ENCODE measurements at places on chromosomes 2 and 18.
A peak's percentile ranks its signal among the peaks of the same experiment; 100 is the strongest.

DNA sequence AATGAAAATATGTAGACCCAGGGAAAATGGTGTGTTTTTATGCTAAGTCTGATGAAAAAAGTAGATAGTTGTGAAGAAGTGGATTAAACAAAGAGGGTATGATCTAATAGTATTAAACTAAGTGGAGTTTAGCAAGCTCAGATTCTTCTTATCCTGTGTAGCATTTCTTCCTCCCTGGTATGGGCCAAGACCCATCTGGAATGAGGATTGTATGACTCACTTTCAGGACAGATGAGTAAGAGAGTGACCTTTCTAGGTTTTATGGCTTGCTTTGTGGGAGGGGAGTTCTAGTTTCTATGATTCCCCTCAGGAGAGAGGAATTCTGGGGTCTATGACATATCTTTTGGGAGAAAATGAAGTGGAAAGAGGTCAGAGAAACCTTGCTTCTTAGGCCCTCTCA, 550.1 kb downstream of the SPAG16 start:
- peak; percentile 14 for DNase-seq

DNA sequence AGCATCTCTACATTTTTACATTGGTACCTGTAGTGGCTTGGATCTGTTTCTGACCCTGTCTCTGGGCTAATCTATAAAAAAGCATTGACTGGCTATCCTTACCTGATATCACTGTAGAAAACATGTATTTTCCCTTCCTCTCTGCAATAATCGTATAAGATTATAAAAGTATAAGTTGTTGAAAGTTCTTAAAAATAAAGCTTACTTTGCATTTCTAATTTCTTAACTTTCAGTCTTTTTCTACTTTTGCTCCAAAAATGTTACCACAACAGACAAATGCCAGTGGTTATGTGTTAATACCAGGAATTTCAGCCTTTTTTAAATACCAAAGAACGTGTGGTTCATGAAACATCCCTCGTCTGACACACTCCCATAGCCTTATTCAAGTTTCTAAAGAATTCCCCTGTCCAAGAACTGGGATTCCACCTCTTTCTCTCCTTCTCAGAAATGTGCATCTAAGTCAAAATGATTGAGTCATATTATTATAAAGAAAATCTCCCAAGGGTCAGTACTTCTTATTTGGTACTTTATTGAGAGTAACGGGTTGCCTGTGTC, 28.5 kb upstream of the ACKR3 start:
- peak; percentile 77 for DNase-seq

- peak; percentile 32 for DNase-seq
Observed at GRCh38 chr2:8984157-8984556, 19.3 kb downstream of the MBOAT2 start.

DNA sequence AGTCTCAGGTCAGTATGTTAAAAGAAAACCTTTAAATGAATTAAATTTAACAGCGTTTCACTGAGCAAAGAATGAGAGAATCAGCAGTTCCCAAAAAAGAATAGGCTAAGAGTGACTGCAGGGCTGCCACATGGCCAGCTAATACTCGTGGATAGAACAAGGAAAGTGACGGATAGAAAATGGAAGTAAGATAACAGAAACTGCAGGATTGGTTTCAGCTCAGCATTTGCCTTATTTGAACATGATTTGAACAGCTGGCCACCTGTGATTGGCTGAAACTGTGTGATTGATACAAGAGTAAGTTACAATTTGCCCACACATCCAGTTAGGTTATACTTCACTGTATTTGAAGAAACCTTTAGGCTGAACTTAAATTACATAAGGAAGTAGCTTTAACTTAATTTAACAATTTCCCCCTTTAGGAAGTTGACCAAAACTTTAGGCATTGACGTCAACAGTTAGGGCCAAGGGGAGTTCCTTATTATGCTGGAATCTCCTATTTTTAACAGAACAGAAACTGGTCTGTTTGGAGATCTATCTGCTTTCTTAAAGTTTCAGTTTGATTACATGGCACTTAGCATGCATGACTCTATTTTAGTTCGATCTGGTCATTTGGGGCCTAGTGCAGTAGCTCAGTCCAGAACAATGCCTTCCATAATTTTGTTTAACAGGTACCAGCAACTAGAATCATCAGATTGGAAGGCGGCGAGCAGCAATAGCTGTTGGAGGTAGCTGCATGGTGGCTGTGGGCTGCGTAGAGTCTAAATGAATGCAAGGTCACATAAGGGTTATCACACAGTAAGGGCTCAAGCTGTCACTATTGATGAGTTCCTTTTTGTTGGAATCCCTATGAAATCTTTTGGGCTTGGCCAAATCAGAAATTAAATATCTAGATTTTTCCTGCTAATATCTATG, 143.4 kb downstream of the TRIM43 start:
- no peak for DNase-seq

DNA sequence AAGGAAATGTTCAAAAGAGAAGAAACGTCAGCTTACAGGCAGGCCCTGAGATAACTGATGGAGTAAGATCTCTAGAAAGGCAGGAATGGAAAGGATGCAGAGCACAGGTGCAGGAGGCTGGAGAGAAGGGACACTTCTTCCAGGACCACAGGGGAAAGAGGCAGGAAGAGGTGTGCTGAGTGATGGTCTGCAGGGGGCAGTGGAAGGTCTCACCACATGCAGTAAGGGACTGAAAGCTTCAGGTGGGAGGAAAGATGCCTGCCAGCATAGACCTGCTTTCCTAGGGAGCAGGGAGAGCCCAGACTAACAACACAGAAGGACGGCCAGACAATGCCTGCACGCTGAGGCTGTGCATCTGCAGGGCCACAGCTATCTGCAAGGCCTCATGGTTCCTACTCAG, 156.8 kb downstream of the L3MBTL4 start:
- no peak for DNase-seq

GRCh38 chr2:22904126-22904684, 480.8 kb upstream of the KLHL29 start:
- no peak for DNase-seq

- no peak for DNase-seq
Observed at GRCh38 chr2:111640480-111640879, 243.5 kb downstream of the ANAPC1 start.

DNA sequence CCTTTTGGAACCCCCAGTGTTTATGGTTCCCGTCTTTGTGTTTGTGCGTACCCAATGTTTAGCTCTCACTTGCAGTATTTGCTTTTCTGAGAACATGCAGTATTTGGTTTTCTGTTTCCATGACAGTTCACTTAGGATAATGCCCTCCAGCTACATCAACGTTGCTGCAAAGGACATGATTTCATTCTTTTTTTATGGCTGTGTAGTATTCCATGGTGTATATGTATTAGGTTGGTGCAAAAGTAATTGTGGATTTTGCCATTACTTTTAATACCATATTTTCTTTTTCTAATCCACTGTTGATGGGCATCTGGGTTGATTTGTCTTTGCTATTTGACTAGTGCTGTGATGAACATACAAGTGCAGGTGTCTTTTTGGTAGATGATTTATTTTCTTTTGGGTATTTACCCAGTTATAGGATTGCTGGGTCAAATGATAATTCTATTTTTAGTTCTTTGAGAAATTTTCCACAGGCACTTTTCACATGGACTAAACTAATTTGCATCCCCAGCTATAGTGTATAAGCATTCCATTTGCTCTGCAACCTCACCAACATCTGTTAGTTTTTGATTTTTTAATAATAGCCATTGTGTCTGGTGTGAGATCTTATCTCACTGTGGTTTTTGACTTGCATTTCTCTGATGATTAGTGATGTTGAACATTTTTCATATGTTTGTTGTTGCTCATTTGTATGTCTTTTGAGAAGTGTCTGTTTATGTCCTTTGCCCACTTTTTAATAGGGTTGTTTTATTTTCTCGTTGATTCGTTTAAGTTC, 63.6 kb downstream of the CERS6 start:
- peak; percentile 49 for DNase-seq

DNA sequence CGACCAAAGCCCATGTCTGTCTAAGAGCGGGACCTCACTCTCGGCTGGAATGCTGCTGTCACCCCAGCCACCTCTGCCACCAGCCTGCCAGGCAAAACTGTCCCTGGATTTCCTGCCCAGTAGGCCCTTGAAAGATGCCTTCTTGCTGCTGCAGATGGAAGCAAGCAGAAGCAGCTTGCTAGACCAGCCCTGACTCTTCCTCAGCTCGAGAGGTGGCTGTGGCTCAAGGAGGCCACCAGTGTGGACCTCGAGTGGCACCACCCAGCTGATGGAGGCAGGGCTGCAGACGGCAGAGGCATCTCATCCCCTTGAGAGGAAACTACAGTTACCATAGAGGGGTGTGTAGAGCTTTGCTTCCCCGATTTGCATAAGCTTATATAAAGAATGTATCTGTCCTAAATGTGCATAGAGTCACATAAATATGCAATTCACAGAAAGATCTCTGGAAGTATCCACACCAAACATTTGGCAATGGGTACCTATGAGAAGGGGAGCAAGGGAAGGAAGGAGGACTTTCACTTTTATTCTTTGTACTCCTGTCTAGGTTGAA, 20.6 kb downstream of the ADCY3 start:
- no peak for DNase-seq

- no peak for DNase-seq
Observed at GRCh38 chr2:175947073-175947472, 55.0 kb downstream of the LNPK start.

GRCh38 chr2:206688990-206689389, 29.2 kb downstream of the DYTN start:
- no peak for DNase-seq

GRCh38 chr2:215638687-215639086, 202.8 kb upstream of the FN1 start:
- DNase-seq = no peak

GRCh38 chr18:36355511-36355910, 58.0 kb downstream of the FHOD3 start:
- DNase-seq = no peak

DNA sequence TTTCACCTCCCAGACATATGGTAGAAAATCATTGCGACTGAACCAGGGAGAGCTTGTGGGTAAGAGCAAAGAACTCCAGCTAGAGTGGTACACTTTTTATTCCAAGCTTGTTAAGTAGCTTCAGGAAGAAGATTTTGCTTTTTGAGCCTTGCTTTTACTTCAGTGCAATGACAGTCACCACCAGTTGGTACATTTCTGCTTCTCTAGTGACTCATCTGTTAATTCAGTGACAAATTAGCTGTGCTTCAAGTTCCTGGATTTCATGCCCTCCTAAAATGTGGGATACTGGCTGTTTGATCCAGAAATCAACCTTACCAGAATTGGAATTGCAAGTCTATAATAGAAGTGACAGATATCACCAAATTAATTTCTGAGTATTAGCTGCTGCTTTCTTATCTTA, 117.6 kb upstream of the TTN start:
- no peak for DNase-seq

DNA sequence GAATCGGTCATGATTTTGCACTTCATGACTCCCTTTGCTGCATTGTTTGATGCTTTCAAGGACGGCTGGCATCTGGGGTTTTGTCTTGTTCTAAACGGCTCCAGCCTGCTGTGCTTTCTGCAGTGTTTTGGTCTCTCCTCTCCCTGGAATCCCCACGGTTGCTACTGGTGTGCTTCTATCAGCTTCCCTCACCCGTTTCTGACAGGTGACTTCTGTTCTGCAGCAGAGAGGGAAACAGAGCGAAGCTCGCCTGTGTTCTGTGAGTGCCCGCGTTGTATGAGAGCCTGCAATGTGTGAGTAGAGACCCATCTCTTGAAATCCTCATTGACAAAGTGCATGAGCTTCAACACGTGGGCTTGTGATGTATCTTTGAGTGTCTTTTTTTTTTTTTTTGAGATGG, 102.8 kb downstream of the DCDC2C start:
- DNase-seq = no peak

GRCh38 chr2:26269571-26270158, 24.9 kb downstream of the HADHB start:
- peak; percentile 25 for DNase-seq

GRCh38 chr2:226489775-226490541, 309.7 kb downstream of the IRS1 start:
- peak; percentile 77 for DNase-seq

DNA sequence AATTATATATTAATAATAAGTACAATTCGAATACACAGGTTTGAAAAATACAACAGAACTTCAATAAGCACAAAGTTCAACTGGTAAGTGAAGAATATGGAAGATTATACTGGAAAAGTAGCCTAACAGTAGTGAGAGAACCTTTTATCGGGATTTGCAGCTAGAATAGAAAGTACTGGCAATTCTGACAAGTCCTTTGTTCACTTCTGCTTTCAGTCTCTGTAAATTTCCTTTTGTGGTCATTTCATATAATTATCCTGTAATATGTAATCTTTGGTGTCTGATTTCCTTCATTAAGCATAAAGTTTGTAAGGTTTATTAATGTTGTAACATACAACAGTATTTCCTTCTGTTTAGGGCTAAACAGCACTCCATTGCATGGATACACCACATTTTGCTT, 67.2 kb downstream of the CUL3 start:
- DNase-seq = no peak

GRCh38 chr2:5465859-5466258, 226.3 kb upstream of the SOX11 start:
- DNase-seq = no peak

GRCh38 chr2:72990695-72991438, 73.5 kb downstream of the EMX1 start:
- no peak for DNase-seq

GRCh38 chr18:58175786-58176176, 131.8 kb downstream of the NEDD4L start:
- DNase-seq = no peak

DNA sequence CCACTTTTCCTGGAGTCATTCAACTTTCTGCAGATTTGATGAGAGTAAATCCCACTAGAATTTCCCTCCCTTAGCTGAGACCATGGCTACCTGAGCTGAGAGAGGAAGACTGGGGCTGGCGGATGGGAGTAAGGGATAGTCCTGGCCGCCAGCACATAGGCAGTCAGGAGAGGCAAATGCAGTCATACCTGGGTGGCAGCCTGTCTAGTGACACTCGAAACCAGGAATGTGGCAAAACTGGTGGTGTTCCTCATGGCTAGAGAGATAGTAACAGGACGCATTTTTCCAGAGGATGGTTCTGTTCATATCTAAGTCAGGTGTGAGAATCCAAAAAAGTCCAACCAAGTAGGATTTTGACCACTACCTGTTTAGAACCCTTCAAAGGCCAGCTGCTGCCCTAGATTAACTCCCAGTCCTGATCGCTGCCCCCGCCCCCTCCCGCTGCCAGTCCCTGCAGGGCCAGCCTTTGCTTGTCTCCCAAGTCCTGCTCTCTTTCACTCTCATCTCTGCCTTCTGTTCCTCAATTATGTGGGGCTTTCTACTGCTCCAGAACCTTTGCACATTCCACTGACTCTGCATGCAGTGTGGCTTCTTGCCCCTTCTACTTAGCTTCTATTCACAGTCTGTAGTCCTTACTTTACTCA, 17.4 kb upstream of the SCG2 start:
- DNase-seq = no peak

GRCh38 chr2:112644155-112644932, 1.4 kb upstream of the SLC20A1 start:
- DNase-seq = peak; percentile 66

DNA sequence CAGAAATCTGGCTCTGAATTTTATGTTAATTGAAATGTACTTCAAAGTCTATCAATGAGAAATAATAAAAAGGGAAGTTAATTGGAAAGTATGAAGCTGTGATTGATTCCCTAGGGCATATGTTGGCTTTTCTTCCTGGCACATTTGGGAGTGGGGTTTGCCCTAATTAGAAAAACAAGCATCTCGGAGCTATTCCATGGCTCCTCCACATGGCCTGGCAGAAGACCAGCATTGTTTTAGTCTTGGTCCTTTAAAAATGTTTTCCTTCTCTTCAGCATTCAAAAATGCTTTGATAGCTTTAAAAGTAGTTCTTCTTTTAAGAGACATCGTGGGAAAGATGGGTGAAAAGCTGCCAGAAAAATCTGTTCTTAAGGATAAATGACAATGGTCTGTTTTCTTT, 445.5 kb upstream of the PKDCC start:
- DNase-seq = no peak

Measured in amniotic epithelial cell (primary cell).